ENCODE measurements at places on chromosomes 4 and X.

DNA sequence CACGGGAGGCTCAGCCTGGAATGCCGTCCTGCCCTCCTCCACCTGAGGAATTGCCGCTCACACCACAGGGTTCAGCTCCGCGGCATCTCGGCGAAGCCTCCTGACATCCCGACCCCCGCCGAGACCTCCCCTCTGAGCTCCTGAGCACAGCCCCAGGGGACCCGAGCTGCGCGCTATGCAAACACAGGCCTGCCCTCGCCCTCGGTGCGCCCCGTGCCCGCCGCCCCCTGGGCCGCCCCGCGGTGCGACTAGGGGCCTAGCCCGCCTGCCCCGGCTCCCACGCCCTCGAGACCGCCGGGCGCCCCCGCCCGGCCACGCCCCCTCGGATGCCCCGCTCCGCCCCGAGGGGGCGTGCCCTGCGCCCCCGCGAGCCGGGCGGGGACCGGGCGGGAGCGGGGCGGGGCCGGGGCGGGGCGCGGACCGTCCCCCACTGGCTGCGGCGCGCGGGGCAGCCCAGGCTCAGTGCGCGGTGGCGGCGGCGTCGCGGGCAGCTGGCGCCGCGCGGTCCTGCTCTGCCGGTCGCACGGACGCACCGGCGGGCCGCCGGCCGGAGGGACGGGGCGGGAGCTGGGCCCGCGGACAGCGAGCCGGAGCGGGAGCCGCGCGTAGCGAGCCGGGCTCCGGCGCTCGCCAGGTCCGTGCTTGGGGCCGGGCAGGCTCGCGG lies at the start of gene FGFR3:
Gene FGFR3 (plus strand): TSS at position 462 of the 664 bp plus-strand sequence. CDS start 642 bp downstream, outside the sequence.
- DNase-seq, result no peak

DNA sequence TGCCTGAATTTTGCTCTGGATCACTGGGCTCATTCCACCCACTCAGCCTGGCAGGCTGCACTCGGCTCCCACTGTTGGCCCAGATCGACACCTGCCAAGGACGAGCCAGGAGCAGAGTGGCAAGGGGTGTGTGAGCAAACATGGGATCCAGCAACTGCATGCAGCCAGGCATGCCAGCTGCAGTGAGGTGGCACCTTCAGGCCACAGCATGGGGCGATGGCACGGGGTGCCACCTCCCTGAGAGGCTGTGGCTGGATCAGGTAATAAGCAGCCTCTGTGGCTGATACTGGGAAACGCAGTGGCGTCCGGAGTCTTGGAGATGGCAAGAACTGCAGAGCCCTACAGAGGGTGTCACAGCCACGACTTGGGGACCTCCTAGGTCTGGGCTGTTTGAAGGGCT lies 244.5 kb upstream of the FSTL5 start:
- no peak for DNase-seq

GRCh38 chr4:2321279-2322196 lies 59.6 kb upstream of the MXD4 start:
- DNase-seq, result no peak

GRCh38 chr4:121100093-121100775 lies 27.9 kb upstream of the NDNF start:
- DNase-seq, result no peak

DNA sequence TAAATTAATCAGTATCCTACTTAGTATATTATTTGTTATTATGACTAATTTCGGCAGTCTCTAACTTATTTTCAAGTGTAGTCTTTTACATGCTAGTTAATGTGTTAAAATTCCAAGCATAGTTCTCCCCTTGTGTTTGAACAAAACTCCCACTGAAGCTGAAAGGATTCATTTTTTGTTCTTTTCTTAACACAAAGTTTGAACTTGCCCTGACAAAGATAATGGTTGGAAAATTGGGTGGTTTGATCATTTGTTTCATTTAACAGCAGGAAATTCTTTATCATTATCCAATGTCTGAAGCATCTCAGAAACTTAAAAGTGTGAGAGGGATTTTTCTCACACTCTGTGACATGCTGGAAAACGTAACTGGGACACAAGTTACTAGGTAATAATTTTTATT lies 36.0 kb downstream of the INTU start:
- DNase-seq, result no peak

GRCh38 chr4:172721659-172722058 lies 447.0 kb upstream of the GALNT7 start:
- no peak for DNase-seq

DNA sequence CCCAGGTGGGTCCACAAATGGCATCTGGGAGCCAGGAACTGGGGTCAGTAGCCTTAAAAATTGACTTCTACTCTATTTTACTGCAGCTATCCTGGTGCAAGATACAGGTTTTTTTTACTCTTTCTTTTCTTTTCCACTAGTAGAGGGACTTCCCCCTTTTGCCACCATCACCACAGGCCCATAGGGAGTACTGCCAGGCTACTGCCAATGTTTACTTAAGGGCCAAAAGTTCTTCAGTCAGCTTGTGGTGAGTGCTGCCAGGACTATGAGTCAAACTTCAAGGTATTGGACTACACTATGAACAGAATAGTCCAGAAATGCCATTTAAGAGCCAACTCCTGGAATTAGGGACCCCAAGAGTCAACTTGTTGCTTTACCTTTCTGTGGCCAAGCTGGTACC lies 94.7 kb downstream of the EDA2R start:
- no peak for DNase-seq

DNA sequence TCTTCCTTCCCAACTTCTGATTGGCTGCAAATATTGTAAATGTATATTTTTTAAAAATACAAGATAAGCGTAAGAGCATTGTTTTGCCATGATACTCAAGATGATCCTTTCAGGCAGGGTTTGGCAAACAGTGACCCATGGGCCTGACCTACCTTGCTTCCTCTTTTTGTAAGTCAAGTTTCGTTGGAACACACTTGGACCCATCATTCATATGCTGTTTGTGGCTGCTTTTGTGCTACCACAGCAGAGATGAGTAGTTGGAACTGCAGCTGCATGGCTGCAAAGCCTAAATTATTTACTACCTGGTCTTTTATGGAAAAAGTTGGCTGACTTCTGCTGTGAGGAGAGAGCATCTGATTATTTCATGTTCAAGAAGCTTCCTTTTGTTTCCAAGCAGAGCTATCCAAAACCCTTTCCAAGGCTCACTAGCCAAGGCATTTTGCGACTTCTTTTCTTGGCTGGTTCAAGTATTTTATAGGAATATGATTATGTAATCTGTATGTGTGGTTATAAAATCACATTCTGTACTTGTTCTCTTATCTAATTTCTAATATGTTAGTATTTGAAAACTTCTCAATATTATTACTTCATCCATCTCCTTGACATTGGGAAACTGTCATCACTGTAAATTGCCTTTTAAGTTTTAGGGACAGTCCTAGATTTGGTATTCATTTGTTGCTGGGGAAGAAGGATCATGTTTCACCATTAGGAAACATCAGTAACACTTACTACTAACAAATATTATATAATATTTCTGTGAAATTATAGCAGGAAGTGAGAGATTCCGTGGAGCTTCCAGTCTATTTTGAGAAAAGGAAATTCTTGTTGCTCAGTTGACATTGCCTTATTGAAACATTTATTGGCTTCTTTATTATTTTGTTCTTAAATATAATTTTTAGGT lies 109.2 kb downstream of the ARHGAP10 start:
- no peak for DNase-seq

DNA sequence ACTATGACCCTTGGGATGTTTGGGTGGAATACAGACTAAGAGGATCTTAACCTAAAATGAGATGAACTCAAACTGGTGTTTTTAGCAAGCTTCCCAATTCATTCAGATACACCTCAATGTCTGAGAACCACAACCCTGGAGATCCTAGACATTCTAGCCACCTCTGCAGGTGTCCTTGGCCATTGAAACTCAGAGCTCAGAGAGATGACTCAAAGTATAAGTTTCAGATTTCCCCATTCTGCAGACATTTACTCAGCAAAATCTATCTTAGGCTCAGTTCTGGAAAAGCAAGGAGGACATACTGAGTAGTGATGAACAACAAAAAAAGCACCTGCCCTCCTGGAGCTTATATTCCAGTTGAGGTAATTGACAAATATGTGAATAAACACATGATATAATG lies 47.8 kb downstream of the COMMD8 start:
- no peak for DNase-seq

DNA sequence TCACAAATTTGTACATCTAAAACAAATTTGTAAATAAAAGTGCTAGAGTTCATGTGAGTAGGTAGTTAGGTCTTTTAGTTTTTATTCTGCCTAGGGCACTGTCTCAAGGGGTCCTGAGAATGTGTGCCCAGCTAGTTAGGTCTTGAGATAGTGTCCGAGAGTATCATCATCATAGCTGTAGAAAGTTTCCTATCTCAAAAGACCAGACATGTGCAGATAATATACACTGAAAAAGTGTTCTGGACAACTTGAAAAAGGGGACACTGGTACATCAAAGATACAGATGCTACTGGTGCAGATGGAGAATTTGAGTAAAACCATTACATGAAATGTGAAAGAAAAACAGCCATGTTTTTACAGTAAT lies 1.8 kb upstream of the ZCCHC4 start:
- DNase-seq, result no peak

GRCh38 chrX:38282049-38282448 lies 45.3 kb downstream of the RPGR start:
- no peak for DNase-seq

GRCh38 chr4:21032089-21032645 lies 331.9 kb downstream of the PACRGL start:
- no peak for DNase-seq

- no peak for DNase-seq
These were observed 1485.6 kb downstream of the PCDH19 start for GRCh38 chrX:98924511-98924910.

GRCh38 chrX:55709735-55710134 lies 7.8 kb upstream of the RRAGB start:
- DNase-seq, result no peak

DNA sequence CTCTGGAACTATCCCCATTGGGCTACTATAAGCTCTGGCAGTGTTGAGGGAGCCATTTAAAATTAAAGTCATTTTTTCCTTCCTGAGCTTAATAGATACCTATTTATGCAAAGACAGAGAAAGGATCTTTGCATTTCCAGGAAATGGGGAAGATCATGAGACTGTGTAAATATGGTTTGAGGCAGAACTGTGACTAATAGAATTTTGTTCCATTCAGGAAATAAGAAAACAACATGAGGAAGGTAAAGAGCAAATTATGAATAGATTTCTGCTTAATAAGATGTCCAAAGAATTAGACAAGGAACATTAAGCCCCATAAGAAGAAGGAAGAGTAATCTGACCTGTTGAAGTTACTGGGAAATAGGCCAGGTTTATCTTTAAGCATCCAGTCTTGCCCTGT lies 17.8 kb upstream of the TBC1D19 start:
- DNase-seq, result no peak

DNA sequence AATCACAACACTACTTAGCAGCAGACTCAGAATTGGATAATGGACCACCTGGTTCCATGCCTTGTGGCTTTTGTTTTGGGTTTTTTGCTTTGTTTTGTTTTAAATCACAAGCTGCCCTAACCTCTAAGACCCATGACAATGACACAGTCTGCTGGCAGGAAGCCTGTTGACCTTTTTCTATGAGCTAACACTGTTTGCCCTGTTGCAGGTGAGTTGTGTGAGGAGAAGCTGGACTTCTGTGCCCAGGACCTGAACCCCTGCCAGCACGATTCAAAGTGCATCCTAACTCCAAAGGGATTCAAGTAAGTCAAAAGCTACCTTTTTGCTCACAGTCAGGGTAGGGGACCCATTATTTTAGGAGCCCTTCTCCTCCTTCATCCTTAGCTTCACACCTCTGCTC lies 110.8 kb upstream of the PACRGL start:
- DNase-seq, result no peak

Data from CD4-positive, alpha-beta T cell (primary cell).